ENCODE measurements at places on chromosomes 12 and 14. TPM values are rescaled to one million over a fixed set of nuclear protein-coding genes. Genes with fewer than 3 reads are reported as not detected.

DNA sequence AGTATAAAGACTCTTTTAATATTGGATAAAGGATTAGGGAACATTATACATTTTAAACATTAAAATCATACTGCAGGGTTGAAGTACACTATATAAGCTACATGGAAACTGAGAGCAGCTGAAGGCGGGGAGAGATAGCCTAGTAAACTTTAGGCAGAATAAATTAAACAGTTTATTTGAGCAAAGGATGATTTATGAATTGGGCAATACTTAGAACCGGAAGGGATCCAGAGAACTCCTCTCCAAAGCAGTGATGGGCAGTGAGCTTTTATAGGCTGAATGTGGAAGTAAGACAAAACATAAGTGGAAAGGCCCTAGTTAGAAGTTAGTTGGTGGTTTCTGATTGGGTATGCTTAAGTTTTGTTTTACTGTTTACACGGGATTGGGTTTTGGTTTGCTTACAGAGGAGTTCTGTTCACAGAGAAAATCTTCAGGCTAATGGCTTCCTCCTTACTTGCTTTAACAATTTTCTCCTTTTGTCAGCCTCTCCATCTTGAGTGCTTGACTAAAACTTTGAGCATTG is 18.9 kb downstream of the LEMD3 start:
- no peaks in the 10 kb centered on the region for H3K27me3 ChIP-seq
- no peak overlapping the region for H3K4me3 ChIP-seq
- H3K4me1 ChIP-seq = peaks cover 32% of the 10 kb centered on the region
- no peak for DNase-seq

DNA sequence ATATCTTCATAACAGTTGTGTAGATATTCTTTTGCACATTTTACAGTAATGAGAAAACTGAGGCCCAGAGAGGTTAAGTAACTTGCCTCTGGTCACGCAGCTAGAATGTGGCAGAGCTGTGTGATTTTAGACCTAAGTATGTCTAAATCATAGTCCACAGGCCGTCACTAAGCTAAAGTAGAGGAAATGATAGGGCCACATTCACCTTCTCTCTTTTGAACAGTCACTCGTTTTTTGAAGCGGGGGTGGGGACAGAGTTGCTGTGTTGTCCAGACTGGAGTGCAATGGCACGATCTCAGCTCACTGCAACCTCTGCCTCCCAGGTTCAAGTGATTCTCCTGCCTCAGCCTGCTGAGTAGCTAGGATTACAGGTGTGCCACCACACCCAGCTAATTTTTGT is 68.5 kb downstream of the RASSF3 start:
- H3K4me1 ChIP-seq = peaks cover 87% of the 10 kb centered on the region

DNA sequence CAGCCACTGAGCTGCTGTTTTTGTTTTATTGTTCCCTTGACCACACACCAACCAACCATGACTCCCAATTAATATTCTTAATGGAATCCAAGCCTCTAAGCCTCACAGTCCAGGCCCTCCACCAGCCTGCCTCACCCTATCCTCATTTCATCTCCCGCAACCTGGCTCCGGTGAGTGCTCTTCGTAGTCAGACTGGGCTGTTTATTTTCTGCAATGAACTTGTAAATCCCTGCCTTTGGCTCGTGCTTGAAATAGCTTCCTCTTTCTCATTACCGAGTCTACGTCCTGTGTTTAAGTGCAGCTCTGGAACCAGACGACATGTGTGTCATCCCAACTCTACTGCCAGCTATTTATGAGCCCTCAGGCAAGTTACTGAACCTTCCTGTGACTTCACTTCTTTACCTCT is 12.4 kb upstream of the ETFBKMT start:
- no peaks in the 10 kb centered on the region for H3K36me3 ChIP-seq
- peaks cover 21% of the 10 kb centered on the region for H3K4me1 ChIP-seq
- no peak overlapping the region for H3K27ac ChIP-seq
- H3K27me3 ChIP-seq = no peaks in the 10 kb centered on the region
- H3K4me3 ChIP-seq = no peak overlapping the region

DNA sequence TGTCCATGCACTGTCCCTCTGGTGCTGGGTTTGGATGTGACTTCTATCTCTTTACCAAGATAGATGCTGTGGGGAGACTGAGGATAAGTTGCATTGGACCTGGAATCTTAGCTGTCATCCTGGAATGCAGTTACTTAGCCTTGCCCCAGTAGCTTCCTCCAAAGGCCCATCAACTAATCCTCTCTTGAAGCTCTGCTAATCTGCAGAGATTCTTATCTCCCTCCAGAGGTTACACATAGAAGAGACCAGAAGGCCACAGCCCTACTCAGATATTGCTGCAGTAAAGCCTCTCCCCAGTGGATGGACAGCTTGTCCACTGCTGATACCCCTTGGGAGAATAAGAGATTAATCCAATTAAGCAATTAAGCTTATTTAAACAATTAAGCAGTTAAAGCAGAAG is 867.2 kb downstream of the BCL11B start:
- no peak overlapping the region for H3K27ac ChIP-seq
- no peaks in the 10 kb centered on the region for H3K27me3 ChIP-seq
- no peak for DNase-seq
- no peak overlapping the region for H3K4me3 ChIP-seq

Gene C3AR1
- 0.15 TPM for total RNA-seq

Gene KLHDC1
- 13.7 TPM for total RNA-seq
